ENCODE measurements at places on chromosomes 1 and 21.
A peak's percentile ranks its signal among the peaks of the same experiment; 100 is the strongest.

- peak; percentile 69 for DNase-seq
Observed at GRCh38 chr1:227317523-227318015, 723 bp downstream of the CDC42BPA start.

DNA sequence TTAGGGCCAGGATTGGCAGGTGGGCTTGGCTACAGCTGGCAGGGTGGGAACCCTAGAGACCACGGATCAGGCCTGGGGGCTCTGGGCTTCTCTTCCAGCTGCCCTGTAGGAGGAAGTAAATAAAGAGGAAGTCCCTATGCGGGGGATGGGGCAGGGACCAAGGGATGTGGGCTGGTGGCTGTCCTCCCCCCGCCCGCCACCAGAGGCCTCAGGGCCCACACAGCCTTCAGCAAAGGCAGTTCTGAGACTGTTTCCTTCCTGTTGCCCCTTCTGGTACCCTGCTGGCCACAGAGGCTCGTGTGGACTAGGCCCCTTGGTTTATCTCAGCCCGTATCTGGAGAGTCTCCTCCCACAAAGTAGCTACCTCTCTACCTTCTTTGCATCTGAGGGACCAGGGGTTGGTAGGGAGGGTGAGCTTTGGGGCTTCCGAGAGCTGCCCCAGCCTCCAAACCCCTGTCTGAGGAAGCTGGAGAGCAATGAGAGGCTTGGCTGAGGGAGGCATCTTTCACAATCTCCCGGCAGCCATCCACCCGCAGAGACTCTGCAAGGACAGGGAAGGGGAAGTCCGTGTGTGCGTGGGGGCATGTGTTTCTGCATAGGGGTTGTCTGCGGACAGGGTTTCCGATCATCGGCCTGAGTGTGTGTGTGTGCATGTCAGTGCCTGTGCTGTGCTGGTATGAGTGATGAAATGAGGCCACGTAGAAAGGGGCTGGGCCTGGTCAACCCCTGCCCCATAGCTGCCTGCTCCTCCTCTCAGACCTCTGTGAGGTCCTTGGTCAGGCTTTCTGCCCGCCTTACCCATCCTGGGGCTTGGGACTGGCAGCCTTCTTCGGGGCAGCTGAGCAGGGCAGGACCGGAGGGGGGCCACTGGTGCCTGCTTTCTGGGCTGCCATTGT lies 12.5 kb downstream of the RPS6KA1 start:
- DNase-seq: no peak

DNA sequence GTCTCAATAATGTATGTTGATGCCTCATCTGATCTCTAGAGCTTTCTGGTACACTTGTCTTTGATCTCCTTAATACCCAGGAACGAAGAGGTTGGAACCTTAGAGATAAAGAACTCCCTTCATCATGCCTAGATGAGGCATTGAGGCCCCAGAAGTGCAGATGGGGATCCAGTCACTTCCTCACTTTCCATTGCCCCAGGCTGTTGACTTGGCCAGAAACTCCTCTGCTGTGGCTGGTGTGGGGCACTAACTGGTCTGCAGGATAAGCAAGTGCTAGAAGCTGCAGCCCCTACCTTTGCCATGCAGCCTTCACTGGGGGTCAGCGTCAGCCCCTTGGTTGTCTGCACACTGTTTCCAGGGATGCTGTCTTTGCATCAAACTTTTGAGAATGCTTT lies 49.9 kb downstream of the STUM start:
- DNase-seq: no peak

DNA sequence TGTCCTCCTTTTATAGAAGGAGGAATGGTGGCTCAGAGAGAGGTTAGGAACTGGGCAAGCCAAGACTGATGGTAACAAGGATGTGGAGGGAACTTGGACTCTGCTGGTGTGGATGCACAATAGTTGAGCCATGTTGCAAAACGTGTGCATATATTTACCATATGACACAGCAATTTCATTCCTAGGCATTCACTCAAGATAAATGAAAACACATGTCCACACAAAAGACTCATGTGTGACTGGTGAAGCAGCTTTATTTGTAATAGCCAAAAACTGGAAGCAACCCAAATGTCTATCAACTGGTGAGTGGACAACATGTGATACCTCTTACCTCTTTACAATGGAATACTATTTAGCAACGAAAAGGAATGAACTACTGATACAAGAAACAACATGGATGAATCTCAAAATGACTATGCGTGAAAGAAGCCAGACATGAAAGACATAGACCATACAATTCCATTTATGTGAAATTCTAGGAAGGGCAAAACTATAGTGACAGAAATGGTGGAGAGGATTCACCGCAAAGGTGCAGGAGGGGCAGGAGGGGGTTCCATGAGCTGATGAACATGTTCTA lies 36.2 kb downstream of the CAMK2N1 start:
- DNase-seq: no peak

DNA sequence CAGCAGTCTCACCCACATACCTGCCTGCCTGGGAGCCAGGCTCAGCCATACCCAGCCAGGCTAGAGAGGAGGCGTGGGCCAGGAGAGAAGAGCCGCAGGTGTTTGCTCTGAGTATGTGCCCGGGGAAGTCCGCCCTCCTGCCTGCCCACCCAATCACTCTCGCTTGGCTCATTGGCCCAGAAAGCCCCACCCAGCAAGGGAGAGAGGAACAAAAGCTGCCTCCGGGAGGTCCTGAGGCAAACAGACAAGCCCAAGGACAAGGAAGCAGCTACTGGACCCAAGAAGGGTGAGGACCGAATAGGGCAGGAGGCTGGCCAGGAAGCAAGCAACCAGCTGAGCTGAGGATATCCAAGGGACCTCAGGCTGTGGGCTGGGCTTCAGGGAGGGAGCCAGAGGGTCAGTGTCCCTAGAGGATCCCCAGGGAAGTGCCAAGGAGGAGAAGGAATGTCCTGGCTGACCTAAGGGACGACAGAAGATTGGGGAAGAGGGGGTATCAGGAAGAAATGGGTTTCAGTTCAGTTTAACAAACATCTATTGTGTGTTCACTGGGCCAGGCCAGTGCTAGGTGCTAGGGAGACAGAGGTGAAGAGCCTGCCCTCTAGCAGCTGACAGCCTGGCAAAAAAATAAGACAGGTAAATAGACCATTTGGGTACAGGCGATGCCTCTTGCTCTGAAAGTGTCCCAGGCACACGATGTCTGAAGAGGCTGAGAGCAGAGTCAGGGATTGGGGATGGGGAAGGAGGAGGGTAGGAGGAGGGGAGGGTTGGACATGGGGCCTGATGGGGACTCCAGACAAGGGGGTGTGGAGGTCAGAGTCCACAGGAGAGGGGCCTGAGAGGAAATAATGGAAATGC lies at the start of gene GJB4:
Gene GJB4, plus strand, starts transcription at position 238 of the 855 bp plus-strand sequence. CDS start 1,515 bp downstream, outside the sequence.
- DNase-seq: no peak

GRCh38 chr1:31753707-31754349 lies 10.3 kb downstream of the ADGRB2 start:
- no peak for DNase-seq

- DNase-seq: peak; percentile 58
Observed at GRCh38 chr1:116373431-116374352, 648 bp downstream of the ATP1A1 start.

- no peak for DNase-seq
Observed at GRCh38 chr1:89125240-89125912, 538 bp downstream of the GBP2 start.
